Endothelial cell (in vitro differentiated cells): ENCODE measurements at places on chromosomes 4 and X. TPM values are rescaled to one million over a fixed set of nuclear protein-coding genes. Genes with fewer than 3 reads are reported as not detected.
A peak's percentile ranks its signal among the peaks of the same experiment; 100 is the strongest.

Gene ABHD18
- 12.4 TPM for total RNA-seq

Gene CAPN6
- 1.5 TPM for total RNA-seq

Gene TMPRSS11F
- not detected for total RNA-seq

Gene PDHA1
- total RNA-seq, result 162 TPM

Gene PPEF2
- not detected for total RNA-seq

GRCh38 chr4:161419822-161420221 lies 744.0 kb downstream of the FSTL5 start:
- no peak overlapping the region for H3K27ac ChIP-seq
- no peaks in the 10 kb centered on the region for H3K36me3 ChIP-seq
- DNase-seq, result peak; percentile 46
- no peaks in the 10 kb centered on the region for H3K27me3 ChIP-seq

DNA sequence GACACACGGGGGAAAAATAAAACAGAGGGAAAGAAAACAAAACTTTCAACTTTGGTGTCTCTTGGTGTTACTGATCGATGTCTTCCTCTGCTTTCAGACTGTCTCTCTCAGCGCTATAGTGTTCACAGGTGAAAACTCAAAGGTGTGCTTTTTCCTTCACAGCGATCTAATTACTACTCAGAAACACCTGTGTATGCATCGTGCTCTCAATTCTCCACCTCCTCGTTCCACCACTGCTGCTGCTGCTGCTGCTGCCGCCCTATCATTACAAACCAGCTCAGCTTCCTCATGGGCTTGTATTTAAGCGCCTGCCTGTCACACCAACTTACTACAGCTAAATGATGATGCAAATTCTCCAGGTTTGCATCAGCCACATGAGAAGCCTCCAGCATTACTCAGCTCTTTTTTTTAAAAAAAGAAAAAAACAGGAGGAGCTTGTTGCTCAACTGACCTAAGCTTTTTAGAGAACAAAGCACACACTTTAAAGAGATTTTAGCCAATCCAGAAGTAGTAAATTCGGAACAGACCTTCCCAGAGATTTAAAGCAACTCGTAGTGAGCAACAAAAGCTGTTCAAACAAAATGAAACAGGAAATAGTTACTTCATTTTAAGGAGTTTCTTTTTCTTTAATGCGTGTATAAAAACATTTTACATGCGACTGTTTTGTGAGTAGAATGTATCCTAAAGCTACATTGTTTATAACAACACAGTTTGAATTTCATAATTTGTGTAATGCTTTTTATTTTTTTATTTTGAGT lies at the start of gene SLC7A11:
SLC7A11 (minus strand) TSS at position 274 of the 758 bp plus-strand sequence. CDS start 280 bp downstream, outside the sequence.
- peak within 1 kb of the TSS; percentile 90 for H3K4me3 ChIP-seq
- no peaks in the 10 kb centered on the region for H3K36me3 ChIP-seq
- DNase-seq, result peak; percentile 49
- peaks cover 17% of the 10 kb centered on the region for H3K4me1 ChIP-seq
- H3K27me3 ChIP-seq, result no peaks in the 10 kb centered on the region
- peak within 1 kb of the TSS; percentile 95 for H3K27ac ChIP-seq
